ENCODE measurements at places on chromosomes 7 and 10. TPM values are rescaled to one million over a fixed set of nuclear protein-coding genes. Genes with fewer than 3 reads are reported as not detected.

GRCh38 chr7:40507166-40507565, 372.4 kb downstream of the SUGCT start:
- no peaks in the 10 kb centered on the region for H3K4me1 ChIP-seq
- H3K4me3 ChIP-seq = no peak overlapping the region
- no peaks in the 10 kb centered on the region for H3K27me3 ChIP-seq
- DNase-seq = no peak

CALML5 gene
- total RNA-seq = not detected

GRCh38 chr7:138866353-138866752, 68.4 kb upstream of the ATP6V0A4 start:
- no peaks in the 10 kb centered on the region for H3K4me1 ChIP-seq
- no peaks in the 10 kb centered on the region for H3K27me3 ChIP-seq
- H3K4me3 ChIP-seq = no peak overlapping the region
- DNase-seq = no peak
- H3K27ac ChIP-seq = no peak overlapping the region

GRCh38 chr7:100655908-100656674, at the start of gene ACTL6B:
TSS of gene ACTL6B (minus strand) at chr7:100656448. CDS start at chr7:100656354, 94 bp downstream.
- H3K4me1 ChIP-seq = no peaks in the 10 kb centered on the region
- peaks cover 68% of the 10 kb centered on the region for H3K27me3 ChIP-seq
- H3K4me3 ChIP-seq = no peak within 1 kb of the TSS

GRCh38 chr10:117860823-117861222, 185.9 kb downstream of the RAB11FIP2 start:
- no peak overlapping the region for H3K4me3 ChIP-seq
- no peaks in the 10 kb centered on the region for H3K4me1 ChIP-seq
- DNase-seq = no peak

DNA sequence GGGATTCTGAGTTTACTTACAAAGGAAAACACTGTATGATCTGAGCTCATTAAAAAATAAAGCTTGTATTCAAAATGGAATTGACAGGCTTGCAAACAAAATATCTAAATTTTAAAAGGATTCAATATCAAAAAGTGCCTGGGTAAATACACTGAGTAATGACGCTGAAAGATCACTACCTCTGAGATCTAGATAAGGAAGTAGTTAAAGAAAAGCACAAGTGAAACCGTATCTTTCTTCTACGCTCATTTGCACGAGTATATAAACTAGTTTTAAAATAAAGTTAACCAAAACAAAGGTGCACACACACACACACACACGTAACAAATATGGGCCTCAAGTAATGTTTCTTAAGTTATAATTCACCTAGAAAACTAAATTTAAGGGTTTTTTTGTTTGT, 93.4 kb downstream of the SNX13 start:
- DNase-seq = no peak
- H3K36me3 ChIP-seq = peaks cover 15% of the 10 kb centered on the region

GRCh38 chr7:2024567-2024918, 208.2 kb downstream of the MAD1L1 start:
- H3K4me3 ChIP-seq = no peak overlapping the region
- H3K27ac ChIP-seq = no peak overlapping the region
- no peaks in the 10 kb centered on the region for H3K36me3 ChIP-seq
- DNase-seq = no peak
- no peaks in the 10 kb centered on the region for H3K27me3 ChIP-seq
- H3K4me1 ChIP-seq = peaks cover 6% of the 10 kb centered on the region

HK1 gene
- 212 TPM for total RNA-seq

DNA sequence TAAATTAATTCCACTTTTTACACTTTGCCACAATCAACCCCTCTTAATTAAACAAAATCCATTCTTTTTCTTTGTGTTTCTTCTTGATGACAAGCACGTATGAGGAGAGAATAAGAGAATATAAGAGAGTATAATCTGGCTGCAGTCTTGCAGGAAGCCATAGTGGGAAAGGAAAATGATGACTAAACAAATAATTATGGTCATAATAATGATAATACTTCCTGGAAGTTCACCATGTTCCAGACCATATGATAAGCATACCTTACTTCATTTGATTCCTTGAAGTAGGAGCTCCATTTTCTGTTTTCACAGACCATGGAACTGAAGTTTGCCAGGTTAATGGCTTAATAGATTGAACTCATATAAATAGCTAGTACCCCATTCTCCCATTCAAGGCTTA, 237.8 kb downstream of the SEMA3D start:
- H3K4me3 ChIP-seq = no peak overlapping the region
- no peak overlapping the region for H3K27ac ChIP-seq
- DNase-seq = no peak
- H3K4me1 ChIP-seq = no peaks in the 10 kb centered on the region
- H3K36me3 ChIP-seq = no peaks in the 10 kb centered on the region

TASOR2 gene
- total RNA-seq = 31.5 TPM

SLC13A4 gene
- total RNA-seq = not detected

DNA sequence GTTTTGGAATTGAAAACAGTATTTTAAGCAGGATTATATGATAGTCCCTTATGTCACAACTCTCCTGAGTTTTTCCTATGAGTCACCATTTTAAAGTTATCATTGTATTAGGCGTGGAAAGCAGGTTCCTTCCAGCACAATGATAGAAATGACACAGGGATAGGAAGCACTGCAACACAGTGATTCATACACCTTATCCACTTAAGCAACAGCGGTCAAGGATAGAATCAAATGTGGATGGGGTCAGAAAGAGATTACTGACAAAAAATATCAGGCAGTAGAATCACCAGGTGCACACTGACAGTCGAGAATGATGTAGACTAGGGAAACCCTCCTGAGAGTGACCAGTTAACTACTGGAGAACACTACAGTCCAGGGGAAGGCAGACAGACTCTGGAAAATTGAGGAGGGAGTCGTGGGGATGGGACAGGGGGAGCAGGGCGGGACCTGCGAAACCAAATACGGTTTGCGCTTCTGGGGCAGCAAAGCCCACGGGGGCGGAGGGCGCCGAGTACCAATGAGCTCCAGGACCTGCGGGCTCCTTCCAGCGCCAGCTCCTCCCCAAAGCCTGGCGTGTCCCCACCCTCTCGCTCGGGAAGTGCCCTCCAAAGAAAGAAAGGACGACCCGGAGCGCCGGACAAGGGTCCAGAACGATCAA, 479 bp downstream of the PNPLA8 start:
- peaks cover 38% of the 10 kb centered on the region for H3K4me1 ChIP-seq
- peak overlapping the region; percentile 98 for H3K27ac ChIP-seq
- peak overlapping the region; percentile 70 for H3K4me3 ChIP-seq
- no peaks in the 10 kb centered on the region for H3K27me3 ChIP-seq

CYP3A7 gene
- total RNA-seq = not detected

DNA sequence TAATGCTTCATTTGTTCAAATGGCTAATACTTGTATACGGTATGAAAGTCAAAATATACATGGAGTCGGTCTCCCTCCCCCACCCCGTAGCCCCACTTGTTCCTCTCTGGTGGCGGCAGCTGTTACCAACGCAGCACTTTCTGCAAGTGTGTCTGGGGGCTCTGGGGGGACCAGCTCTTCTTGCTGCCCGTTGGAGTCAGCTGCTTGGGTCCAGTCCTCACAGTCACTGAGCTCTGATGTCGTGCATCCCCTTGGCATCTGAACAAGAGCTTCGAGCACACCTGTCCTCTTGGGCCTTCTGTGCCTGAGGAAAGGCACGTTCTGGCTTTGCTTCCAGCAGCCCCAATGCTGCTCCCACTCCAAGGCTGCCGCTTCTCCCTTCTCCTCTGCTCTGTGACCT, 493.1 kb downstream of the PLXNA4 start:
- H3K27ac ChIP-seq = no peak overlapping the region
- no peak for DNase-seq
- H3K4me1 ChIP-seq = peaks cover 23% of the 10 kb centered on the region

LIPJ gene
- total RNA-seq = 0.23 TPM

- H3K27me3 ChIP-seq = no peaks in the 10 kb centered on the region
- no peak overlapping the region for H3K27ac ChIP-seq
- no peaks in the 10 kb centered on the region for H3K4me1 ChIP-seq
- H3K36me3 ChIP-seq = no peaks in the 10 kb centered on the region
- no peak for DNase-seq
These were observed 435.9 kb downstream of the PLXNA4 start for GRCh38 chr7:132140341-132140740.

DNA sequence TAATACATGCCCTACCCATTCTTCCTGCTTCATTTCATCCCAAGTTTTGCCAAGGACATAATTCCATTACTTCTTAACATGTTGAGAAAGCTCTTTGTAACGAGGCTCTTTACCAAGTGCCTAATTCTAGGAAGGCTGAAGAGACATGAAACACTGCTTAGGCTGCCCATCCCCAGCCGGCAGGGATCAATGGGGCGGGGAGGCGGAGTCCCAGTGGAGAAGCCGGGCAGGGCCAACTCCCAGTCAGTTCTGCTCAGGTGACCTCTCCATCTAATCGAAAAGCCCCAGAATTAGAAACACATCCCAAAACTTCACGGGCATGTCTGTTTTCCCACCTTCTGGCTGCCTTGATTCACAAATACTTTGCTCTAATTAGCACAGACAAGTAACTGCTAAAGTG, 89.5 kb upstream of the LYZL1 start:
- no peak overlapping the region for H3K4me3 ChIP-seq
- DNase-seq = no peak
- H3K27ac ChIP-seq = no peak overlapping the region

DNA sequence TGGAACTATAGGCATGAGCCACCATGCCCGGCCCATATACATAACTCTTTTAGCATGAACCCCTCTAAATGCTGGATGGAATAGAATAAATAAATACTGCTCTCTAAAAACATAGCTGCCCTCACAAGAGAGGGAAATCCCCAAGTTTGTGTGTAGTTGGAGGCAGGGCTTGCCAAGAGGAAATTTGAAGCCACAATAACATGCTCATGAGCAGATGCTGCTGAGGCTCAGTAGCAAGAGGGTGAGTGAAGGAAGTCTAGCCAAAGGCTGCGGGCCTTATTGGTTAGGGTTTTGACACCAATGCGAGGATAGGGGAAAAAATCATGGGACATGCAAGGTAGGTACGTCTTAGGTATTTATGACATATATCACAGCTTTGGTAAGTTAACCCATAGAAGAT, 17.3 kb downstream of the TPK1 start:
- no peak overlapping the region for H3K27ac ChIP-seq
- no peak for DNase-seq
- H3K27me3 ChIP-seq = no peaks in the 10 kb centered on the region

- DNase-seq = no peak
- H3K27ac ChIP-seq = no peak overlapping the region
- no peaks in the 10 kb centered on the region for H3K4me1 ChIP-seq
- H3K36me3 ChIP-seq = no peaks in the 10 kb centered on the region
These were observed 14.0 kb downstream of the PLAU start for GRCh38 chr10:73924935-73925334.

Data from psoas muscle (tissue), 8 donors.